RPMI7951 (cell line): ENCODE measurements at places on chromosomes 4 and X.

- peak; percentile 9 for DNase-seq
Observed at GRCh38 chrX:46380148-46380752, 165.0 kb downstream of the ZNF674 start.

DNA sequence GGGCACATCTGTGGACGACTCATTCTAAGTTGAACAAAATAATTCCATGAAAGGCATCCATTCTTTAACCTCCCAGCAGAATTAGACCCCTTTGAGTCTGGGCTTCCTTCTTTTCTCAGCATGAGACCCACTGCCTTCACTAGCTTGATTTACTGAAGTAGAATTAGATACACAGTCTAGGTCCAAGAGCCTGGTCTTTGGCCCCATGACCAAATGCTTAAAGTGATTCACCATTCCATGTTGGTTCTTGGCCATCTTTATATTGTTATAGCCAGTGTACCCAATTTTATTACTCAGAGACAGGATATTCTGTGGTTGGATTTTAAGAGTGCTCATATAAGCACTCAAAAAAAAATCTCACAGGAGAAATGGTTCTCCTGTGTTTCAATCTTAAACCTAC lies 155.3 kb upstream of the GPC4 start:
- DNase-seq, result no peak

GRCh38 chr4:121370729-121371325 lies 10.0 kb downstream of the QRFPR start:
- DNase-seq, result peak; percentile 28

DNA sequence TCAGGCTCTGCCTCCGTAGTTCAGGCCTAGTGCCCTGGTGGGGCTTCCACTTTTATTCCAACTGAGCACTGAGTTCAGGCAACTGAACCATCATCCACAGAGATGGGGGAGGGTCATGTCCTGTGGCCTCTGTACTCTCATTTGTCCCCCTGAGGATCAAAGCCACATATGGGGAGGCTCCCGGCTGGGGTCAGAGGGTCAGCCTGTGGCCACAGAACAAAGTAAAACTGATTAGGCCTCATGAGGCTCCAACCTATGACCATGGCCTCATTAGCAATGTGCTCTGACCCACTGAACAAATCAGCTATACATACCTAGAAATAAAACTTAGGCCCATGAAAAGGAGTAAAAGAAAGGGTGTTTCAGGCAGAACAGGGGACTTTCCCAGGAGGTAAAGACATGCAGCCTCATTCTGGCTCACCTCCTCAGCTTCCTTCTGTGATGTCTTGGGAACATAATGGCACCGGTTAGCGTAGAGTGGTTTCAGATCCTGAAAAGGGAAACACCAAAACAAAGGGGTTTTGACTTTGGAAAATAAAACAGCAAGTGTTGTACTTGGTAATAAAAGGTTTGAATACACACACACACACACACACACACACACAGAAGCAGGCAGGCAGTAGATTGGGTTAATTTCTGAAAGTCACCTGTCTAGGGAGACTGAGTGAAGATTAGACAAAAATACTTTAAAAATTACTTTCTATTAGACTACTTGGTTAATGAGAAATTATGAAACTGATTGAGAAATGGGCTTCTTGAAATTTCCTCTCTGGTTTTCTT lies 24.3 kb downstream of the TMEM255A start:
- no peak for DNase-seq

DNA sequence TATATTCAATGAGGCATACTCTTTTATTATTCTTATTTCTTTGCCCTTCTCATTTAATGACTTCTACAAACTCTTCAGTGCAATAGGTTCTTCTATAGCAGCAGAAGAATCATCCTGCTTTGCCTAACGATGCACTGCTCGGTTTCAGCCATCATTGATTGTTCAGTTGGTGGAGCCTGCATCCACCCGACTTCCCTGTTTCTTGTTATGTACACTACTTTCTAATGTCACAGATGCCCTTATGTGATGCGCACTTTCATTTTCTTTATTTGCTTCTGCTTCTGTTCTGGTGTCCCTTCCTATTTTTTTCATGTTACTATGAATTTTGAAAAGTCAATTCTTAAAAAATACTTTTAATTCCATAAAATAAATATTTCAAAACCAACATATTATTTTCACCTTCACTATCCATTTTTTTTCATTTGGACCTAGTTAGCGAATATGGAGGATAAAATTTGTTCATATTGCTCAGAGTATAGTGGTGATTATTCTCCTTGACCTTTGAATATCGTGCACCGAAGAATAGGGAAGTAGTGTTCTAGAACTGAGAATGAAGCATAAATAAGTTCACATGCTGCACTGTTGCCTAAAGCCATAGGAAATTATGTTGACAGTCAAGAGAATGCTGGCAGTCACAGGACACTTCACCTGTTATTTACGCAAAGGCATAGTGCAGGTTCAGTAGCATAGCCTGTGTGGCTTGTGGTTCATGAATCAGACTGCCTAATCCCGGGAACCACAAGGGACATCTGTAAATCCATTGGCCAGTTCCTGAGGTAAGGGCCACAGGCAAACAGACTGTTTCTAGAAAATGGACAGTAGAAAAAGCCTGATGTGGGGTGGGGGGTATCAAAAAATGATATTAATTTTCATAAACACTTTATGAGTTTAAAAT lies 21.3 kb upstream of the SFRP2 start:
- DNase-seq, result no peak

DNA sequence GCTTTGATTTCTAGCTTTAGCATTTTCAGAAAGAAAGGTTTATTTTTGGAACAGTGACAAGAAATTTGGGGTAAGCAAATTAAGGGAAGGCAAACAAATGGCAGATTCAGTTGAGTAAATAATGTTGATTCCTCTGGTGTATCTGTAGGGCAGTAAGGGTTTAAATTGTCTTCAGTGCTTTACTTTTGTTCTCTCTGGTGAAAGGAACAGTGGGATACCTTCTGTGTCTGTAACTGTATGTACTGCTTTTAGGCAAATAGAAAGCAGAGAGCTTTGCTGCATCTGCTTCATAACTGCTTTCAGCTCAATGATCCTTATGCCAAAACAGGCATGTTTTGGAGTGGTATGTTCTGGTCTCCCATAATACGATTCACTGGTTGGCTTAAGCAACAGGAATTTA lies 932.1 kb upstream of the SLIT2 start:
- DNase-seq, result no peak

DNA sequence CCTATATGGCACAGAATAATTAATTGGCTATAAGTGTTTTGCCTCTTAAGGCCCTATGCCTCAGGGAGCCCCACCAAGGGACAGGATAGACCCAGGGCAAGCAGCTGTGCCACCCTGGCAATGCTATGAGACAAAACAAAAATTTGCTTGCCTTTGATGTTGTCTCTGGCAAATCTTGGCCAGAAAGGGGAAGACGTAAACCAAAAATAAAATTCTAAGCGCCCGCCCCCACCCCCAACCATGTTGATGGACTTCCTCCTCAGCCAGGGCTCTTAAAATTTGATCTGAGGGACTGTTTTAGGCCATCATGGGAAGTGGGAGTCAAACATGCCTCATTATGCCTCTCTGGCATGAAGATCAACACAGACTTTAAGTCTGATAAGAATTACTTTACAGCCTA lies 130.5 kb upstream of the APOOL start:
- no peak for DNase-seq

DNA sequence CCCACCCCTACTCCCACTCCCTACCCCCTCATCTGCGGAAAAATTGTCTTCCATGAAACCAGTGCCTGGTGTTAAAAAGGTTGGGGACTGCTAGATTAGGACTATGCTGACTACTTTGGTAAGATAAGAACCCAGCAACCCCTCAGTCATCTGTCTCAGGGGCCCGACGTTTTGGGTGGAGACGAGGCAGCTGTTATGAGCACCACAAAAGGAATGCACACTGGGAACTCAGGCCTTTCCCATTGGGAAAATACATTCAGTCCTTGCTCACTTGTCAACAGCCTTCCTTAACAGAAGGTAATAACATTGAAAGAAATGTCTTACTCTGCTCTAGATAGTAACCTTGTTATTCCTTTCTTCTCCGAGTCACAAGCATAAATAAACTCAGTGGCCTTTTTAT lies 310.8 kb downstream of the AFF2 start:
- peak; percentile 24 for DNase-seq

- peak; percentile 47 for DNase-seq
Observed at GRCh38 chrX:10010686-10011085, 43.5 kb downstream of the CLDN34 start.

- peak; percentile 89 for DNase-seq
Observed at GRCh38 chr4:39621582-39621981, 17.1 kb downstream of the SMIM14 start.

DNA sequence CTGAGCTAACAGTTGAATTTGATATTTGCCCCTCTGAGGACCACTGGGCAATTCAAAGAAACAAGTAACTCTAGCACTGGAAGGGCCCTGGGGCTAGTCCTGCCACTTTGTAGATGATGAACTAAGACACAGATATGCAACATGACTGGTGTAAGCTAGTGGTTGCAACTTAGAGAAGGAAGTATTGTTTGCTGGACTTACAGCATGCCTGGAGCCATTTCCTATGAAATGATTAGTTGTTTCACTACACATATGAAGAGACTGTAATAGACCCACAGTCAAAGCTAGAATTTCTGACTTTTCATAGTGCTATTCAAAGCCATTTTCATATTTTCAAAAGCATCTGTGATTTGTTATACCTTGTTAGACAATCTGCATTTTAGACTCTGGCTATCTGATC lies 96.2 kb downstream of the TSPAN7 start:
- peak; percentile 2 for DNase-seq

- no peak for DNase-seq
Observed at GRCh38 chrX:102126863-102127262, 1.4 kb downstream of the TCEAL2 start.

- no peak for DNase-seq
Observed at GRCh38 chr4:76458297-76458696, 23.3 kb downstream of the SHROOM3 start.

- DNase-seq, result no peak
Observed at GRCh38 chr4:153582954-153583702, 101.0 kb upstream of the TLR2 start.

- DNase-seq, result no peak
Observed at GRCh38 chr4:188299161-188299560, 159.9 kb downstream of the TRIML1 start.

DNA sequence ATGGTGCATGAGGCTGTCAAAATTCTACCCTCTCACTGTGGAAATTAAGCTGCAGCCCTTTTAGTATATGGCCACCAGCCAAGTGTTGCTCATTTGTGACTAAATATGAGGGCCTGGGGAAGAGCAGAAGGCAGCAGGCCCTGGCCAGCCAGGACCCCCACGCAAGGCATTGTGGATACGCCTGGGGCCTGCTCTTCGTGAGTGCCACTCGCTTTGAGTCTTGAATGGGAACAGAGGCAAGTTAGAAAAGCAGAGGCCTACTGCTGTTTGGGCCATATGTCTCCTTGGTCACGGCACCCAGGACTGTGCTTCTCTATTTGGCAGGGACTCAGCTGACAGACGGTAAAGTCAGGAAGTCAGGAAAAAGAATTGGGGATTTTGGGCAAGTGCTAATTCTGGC lies 10.9 kb downstream of the RTL5 start:
- peak; percentile 70 for DNase-seq

DNA sequence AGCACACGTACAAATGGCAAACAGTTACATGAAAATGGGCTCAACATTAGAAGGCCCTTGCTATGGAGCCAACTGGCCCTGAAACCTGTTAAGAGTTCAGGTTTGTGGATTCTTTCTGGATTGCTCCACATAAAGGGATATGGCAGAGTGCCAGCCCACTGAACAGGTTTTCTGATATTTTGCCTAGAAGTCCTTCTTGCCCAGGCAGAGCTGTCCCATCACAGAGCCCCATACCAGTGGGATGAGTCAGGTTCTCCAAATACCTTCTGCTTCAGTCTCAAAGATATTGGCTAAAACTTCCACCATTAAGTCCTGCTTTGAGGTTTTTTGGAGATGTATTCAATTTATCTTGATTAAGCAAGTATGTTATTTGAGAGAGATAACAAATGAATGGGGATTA lies 146.8 kb upstream of the IL1RAPL2 start:
- peak; percentile 6 for DNase-seq

- no peak for DNase-seq
Observed at GRCh38 chrX:130285710-130286109, 17.0 kb upstream of the ZNF280C start.

DNA sequence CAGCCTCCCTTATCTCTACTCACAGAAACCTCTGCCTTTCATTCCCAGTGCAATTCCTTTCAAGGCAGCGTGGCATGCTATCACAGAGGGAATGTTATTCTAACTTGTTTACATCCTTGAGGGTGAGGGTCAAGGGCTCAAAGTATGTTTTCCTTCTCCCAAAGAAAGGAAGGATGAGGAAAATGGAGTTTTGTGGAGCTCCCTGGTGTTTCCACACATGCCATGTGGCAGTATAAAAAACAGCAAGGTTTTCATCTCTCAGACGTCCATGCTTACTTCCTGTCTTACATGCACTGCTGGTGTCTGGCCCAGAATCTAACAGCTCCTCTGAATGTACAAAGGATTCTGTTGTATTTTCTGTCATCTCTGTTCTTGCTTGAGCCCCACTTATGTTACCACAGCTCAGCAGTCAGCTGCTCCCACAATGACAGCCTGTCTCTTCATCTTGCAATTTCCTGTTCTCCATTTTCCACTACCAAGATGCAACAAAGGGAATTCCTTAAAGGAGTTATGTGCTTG lies 128.0 kb downstream of the SNCA start:
- peak; percentile 43 for DNase-seq

GRCh38 chrX:21985332-21985777 lies 44.8 kb downstream of the SMS start:
- DNase-seq, result peak; percentile 69

DNA sequence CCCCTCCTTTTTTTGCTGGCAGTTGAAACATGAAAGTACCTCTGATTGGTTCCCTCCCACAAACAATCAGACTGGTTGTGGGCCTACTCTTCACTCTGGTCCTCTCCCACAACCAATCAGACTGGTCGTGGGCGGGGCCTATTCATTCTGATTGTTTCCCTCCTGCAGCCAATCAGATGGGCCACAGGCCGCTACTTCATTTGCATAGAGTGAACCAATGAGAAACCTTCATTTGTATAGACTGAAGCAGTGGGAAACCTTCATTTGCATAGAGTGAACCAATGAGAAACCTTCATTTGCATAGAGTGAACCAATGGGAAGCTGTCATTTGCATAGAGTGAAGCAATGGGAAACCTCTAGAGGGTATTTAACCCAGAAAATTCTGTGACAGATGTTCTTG lies 55.2 kb downstream of the TRMT44 start:
- DNase-seq, result no peak

GRCh38 chr4:8188085-8188484 lies 11.0 kb upstream of the SH3TC1 start:
- peak; percentile 61 for DNase-seq

- DNase-seq, result peak; percentile 80
Observed at GRCh38 chr4:105966051-105966450, 70.8 kb downstream of the NPNT start.

DNA sequence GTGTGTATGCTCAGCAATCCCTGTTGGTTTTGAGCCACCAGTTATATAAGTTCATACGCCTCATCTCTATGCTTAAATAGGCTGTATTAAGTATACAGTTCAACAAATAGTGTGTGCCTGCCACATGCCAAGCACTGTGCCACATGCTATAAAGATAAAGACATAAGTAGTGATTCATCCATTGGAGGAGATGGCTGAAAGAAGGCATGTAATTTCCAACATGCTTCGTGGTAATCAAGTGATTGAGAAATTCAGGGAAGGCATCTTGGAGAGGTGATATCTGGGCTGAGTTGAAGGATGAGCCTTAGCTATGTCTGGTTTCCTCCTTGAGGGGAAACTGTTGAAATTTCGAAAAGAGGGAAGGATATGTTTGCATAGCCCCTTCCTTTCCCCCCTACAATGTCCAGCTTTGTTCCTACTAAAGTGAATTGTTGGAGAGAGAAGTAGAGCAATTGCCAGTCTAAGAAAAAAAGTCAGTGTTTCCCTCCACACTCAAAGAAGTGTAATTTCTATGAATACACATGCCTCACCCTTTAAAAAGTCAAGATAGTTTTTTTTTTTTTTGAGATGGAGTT lies 96.5 kb downstream of the ARHGAP10 start:
- peak; percentile 37 for DNase-seq
